ENCODE measurements at places on chromosomes 2 and 18.

GRCh38 chr2:235780401-235780800 is 286.6 kb downstream of the AGAP1 start:
- no peak for DNase-seq

DNA sequence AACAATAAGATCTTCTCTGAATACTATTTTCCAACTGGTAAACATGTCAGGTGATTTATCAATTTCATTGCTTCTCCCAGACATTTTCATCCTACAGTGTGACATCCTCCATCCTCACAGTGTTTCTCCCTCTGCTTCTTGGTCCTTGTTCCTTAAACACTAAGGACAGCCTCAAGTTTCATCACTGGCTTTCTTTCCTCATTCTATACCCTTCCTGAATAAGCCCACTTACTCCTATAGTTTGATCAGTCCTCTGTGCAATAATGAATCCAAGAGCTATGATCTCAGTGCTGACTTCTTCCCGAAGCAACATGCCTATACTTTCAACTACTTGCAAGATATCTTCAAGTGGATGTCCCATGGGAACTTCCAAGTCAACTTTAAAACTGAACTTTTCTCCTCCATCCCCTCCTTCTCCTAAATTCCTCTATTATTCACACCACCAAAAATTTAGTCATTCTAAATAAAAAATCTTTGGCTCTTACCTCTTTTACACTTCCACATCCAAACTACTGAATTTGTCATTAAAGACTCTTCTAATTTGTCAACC is 87.6 kb downstream of the FAM228A start:
- no peak for DNase-seq

DNA sequence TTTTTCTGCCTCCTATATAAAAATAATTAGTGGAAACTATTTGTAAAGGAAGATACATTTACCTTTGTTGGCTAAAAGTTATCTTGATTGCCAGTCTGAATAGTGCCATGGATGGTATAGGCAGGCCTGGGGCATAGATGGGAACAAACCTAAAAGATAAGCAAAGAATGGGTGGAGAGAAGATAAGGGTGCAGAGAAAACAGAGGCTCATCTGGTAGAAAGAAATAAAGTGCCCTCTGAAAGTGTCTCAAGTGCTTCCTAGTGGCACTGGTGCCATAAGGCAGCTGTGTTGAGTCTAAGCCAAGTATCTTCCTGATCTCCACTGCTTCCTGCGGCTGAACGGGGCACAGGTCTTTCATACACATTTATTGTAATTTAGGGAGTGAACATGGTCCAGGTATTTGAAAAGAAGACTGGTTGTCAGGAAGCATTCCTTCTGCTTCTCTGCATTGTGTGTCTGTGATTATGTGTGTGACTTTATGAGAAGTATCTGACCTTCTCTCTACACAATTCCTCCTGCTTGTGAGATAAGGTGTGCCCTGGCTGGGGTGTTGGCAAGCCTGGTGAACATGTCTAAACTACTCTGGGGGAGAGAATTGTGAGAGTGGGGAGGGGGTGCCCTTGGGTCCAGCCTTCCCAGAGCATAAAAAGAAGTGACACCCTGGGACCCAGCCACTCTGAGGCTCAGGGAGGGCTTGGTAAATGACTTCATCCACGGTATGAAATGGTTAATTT is 280.5 kb downstream of the CAMKMT start:
- no peak for DNase-seq

DNA sequence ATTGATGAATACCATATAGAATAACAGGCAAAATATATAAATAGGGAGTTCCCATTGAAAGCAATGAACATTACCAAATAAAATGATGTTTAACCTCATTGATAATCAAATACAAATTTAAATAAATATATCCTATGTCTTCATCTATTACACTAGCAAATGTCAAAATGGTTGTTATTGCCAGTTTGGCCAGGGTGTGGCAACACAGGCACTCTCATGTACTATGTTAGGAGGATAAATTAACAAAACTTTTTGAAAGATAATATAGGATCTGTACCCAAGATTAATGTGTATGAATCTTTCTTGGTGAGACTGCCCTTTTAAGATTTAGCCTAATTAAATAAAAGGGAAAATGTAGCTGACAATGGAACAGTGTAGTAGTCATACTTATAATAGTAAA is 659.3 kb downstream of the ERBB4 start:
- no peak for DNase-seq

GRCh38 chr2:224841910-224842309 is 125.7 kb upstream of the CCDC195 start:
- no peak for DNase-seq

- DNase-seq: no peak
These were observed 40.3 kb upstream of the IGFBP5 start for GRCh38 chr2:216735668-216736067.

GRCh38 chr2:143029141-143029540 is 100.1 kb upstream of the ARHGAP15 start:
- no peak for DNase-seq
